ENCODE measurements at places on chromosomes 12 and 14.

- DNase-seq: peak; percentile 51
Observed at GRCh38 chr14:53539489-53540126, 386.5 kb upstream of the DDHD1 start.

- no peak for DNase-seq
Observed at GRCh38 chr14:51328064-51328771, 88.2 kb downstream of the TMX1 start.

GRCh38 chr14:104536942-104537612 is 42.5 kb upstream of the C14orf180 start:
- DNase-seq: no peak

GRCh38 chr12:114291389-114292060 is 114.4 kb downstream of the TBX5 start:
- DNase-seq: no peak

DNA sequence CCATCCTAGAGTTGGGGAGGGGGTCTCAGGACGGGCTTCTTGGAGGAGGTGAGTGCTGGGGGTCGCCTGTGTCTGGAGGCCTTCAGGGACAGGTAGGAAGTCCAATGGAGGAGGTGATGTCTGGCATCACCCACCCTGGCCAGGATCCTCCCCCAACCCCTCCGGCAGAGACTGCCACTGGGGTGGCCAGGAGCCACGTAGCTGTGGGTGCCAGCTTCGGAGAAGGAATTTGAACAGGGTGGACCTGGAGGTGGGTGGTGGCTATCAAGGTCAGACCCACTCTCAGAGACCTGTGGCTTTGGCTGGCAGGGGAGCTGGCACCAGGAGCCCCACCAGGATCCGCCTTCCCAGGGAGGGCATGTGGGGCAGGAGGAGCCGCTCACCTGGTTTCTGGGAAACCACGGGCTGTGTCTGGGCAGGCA is 9.1 kb downstream of the CEP170B start:
- DNase-seq: no peak

Data from GM10248 (cell line).